Activated T-cell treated with anti-CD3 and anti-CD28 coated beads, Interleukin-2, amount 50 U/mL, for 1 hour (primary cell): ENCODE measurements at places on chromosomes 5 and 9.

DNA sequence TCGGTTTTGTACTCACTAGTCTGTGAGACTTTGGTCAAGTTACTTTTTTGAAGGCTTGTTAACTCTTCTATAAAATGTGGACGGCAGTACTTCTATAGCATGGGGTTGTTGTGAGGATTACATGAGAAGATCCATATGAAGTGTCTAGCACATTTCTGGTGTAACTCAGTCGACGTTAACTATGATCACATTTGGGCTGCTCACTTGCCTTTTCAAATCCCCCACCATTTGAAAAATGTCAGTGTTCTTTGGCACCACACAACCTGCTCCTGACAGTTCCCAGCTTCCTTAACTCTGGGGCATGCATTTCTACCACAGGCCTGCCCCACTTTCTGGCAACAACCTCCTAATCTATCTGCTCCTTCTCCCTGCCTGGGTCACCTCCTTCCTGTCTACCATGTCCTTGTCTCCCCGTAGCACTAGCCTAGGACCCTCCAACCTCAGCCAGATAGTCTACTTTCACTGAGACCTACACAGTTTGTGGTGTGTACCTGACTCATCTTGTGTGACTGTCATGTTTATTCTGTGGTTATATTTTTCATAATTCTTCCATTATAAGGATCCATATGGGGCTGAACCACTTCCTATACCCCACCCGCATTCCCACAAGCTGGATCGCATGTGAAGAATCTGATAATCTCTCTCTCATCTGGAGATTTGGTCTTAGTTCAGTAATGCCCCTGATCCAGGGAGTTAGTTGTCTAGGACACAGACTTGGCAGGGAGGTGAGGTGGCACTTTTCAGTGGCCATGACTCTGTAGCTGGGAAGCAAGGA lies 30.2 kb upstream of the BASP1 start:
- DNase-seq: no peak

- no peak for DNase-seq
Measured at GRCh38 chr5:161549106-161549505, 2.6 kb upstream of the GABRB2 start.

DNA sequence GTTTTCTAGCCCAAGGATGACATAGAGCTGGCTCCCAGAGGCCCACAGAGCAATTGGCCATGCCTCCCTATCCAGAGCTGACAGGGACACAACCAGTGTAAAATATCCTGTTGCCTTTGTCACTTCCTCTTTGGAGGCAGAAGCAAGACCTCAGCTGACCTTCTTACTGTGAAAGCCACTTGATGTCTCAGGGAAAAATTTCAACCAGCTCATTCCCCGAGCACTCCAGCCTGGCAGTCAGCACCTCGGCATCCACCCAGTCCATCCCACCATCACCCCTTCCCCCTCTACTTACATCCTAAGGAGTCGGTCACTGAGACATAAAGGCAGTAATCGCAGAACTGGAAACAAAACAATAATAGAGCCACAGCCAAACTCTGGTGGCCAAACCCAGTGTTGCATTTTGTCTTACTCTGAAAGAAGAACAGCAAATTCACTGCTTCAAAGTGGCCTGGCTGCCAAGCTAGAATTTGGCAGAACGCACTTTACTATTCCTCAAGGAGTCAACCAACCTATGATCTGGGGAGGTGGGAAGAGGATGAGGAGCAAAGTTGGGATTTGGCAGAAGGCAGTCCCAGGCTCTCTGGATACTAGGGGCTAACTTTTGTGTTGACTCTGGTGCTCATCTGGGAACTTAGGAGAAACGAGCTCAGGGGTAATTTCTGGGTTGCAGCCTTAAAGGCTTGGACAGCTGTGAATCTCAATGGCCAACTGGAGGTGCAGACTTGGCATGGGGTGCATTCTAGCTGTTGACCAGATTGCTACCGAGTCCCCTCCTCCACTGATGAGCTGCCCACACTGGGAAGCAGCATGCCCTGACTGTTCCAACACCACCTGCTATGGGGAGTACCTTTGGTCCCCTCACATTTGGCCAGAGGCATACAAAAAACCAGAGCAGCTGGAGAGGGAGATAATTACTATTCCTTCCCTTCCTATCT lies 13.6 kb downstream of the NIPAL4 start:
- DNase-seq: no peak

DNA sequence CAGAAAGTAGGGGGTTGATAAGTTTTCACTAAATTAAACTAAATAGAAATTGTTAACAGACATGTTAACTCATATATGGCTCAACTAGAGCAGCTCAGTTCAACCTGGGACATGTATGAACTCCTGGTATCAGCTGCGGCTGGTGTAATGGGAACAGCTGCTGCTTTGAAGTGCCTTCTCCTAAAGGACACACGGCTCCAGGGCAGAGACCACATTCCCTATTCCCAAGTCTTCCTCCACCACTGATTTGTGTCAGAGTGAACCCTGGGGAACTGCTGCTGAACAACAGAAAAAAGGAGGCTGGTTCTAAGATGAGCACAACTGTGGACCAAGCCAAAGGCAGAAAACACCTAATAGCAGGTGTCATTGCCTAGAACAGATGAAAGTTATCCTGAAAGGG lies 71.1 kb downstream of the MAPKAP1 start:
- DNase-seq: no peak

DNA sequence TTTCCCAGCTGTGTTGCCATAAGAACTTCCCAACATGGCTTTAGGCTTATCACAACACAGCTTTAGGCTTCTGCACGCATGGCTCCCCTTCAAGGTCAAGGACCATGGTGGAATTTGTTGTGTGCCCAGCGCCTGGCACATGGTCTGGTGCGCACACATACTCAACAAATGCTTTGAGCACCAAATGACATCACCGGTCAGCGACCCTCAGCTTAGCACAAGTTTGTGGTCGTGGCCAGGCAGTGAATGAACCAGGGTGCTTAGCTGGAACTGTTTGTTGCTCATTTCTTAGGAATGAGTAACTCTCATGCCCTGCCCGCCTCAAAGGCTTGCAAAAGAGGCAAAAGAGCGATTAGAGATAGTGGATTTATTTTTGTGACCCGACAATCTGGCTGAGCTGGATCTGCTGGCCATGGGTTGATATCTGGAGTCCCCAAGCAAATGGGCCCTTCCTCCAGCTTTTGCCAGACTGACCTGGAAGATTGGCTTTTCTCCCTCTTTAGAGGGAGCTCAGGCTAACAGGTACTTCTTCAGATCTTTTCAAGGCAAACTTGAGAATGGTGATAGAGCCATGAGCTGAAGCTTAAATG lies 58.9 kb downstream of the DAP start:
- DNase-seq: no peak

GRCh38 chr5:37792975-37793631 lies 46.7 kb downstream of the GDNF start:
- no peak for DNase-seq

DNA sequence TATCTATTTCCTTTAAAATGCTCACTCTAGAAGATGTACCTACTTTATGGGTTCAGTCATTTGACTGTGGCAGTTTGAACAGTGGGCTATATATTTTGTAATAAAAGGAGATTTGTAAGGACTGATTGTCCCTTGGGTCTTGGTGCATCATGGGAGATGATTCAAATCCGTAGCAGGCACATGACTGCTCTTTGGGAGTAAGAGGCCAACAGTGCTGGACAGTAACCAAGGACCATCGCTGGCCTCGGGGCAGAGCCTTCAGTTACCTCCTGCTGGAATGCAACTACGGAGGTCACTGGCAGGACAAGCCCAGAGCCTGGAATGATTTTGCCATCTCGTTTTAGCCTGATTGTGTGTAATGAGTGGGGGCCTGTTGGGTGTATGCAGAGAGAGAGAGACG lies 7.0 kb upstream of the MAMDC2 start:
- DNase-seq: no peak

DNA sequence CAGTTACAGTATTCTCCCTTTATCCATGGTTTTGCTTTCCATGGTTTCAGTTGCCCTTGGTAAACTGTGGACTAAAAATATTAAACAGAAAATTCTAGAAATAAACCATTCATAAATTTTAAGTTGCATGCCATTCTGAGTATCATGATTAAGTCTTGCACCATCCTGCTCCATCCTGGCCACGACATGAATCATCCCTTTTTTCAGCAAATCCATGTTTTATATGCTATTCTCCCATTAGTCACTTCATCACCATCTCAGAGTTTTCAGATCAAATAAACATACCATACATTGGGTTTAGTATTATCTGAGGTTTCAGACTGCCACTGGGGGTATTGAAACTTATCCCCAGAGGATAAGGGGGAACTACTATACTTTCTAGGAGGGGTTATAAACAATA lies 234.4 kb upstream of the ATP10B start:
- DNase-seq: no peak
